CD4-positive, alpha-beta T cell treated with Interleukin-17A for 4 hours (primary cell): ENCODE measurements at places on chromosomes 3 and 15.

DNA sequence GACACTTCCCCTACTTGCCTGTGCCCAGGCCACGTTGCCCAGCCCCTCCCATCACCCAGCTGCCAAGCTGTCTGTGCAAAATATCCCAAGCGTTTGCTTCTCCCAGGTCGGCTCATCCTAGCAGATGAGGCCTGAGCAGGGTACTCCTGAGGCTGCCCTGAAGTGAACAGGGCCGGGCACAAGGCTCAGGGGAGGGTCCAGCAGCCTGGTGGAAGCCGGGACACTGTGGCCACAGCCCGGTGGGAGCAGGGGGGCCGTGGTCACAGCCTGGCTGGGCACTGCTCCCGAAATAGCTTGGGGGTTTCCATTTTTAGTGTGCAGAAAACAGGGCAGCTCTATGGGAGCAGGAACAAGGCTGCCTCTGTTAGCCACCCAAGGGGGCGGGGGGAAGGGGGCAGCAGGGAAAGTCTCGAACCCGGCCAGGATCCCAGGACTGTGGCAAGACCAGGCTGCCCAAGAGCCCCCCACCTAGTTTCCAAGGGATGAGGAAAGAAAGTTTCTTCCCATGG is 3.4 kb downstream of the PLXNB1 start:
- DNase-seq, result no peak

DNA sequence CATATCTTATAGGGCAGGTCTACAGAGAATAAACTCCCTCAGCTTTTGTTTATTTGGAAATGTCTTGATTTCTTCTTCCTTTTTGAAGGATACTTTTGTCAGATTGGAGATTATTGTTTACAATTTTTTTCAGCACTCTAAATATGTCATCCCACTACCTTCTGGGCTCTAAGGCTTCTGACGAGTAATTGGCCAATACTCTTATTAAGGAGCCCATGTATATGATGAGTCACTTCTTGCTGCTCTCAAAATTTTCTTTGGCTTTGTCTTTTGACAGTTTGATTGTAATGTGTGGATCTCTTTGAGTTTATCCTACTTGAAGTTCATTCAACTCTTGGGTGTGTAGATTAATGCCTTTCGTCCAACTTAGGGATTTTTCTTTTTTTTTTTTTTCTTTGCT is 28.9 kb upstream of the CD200R1L start:
- DNase-seq, result no peak

DNA sequence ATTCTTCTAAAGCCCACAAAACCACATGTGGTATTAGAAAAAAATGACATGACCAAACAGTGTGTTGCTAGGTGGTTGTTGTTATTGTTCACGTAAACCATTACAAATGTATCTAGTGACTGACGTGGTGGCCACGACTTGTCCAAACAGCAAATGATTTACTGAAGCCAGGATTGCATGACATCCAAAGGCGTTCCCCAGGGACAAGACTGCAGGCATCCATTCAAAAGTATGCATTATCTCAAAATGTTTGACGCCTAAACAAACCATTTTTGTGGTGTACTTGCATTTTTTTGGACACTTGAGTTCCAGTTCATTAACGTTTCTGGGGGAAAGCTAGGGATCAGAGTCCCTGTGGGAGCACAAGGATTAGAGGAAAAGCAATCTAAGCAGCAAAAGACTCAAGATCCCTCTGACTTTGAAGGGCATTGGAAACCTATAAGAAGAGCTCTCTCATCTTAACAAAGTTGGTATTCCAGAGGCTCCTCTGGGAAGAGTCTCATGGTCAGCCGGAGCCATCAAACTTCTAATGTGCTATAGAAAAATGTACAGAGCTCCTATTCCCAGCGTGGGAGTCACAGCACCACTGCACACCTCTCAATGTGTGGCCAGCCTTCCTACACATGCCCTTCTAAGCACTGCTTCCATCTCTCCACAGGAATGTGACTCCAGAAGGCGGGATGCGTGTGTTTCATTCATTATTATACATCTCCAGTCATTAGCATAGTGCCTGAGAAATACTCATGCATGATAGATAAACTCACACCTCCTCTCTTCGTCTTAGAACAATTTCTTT is 62.9 kb downstream of the FBN1 start:
- DNase-seq, result no peak

DNA sequence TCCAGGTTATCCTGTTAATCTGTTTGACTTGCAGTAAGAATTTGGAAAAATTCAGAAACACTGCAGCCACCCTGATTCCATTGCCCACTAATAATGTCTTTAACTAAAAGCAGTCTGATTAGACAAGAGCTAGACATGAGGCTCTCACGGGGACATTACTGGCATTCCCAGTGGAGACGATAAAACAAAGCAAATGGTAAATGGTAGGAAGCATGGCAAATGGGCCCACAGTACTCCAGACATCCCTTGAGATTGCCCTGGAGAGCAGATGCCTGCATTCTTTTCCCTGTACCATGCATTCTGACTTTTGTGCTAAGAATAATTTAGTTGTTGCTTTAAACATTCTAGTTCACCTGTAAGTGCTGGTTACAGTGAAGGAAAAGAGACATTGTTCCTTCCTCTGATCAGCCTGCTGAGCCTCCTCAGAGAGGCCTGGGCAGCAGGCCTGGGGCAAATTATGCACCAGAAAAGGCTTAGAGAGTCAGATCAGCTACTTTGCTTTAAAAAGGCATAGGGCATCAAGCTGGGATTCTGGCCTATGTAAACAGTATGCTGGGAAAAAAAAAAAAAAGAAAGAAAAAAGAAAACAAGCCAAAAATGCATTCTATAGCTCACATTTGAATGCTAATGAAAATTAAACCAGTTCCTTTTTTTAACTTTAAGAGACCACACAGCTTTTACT is 204.6 kb downstream of the GABRG3 start:
- DNase-seq, result no peak

GRCh38 chr3:45154641-45155147 is 8.5 kb upstream of the CDCP1 start:
- DNase-seq, result no peak

DNA sequence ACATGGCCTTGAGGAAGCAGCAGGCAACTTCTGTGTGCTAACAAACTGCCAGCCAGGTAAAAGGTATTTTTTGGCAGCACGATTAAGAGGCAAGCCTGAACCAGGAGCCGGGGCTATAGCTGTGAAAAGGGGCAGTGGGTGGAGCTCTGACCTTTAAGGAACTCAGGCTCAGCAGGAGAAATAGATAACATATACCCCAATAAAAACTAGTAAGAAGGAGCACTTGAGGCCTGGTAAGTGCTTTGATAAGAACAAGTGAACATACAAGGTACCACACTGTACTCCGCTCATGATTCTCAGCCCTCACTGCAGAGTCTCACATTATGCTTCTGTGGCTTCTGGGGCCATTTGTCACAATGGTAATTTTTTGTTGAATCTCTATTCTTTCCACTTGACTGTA is 5.4 kb downstream of the FYCO1 start:
- no peak for DNase-seq

GRCh38 chr3:43221076-43221475 is 65.3 kb upstream of the SNRK start:
- no peak for DNase-seq

DNA sequence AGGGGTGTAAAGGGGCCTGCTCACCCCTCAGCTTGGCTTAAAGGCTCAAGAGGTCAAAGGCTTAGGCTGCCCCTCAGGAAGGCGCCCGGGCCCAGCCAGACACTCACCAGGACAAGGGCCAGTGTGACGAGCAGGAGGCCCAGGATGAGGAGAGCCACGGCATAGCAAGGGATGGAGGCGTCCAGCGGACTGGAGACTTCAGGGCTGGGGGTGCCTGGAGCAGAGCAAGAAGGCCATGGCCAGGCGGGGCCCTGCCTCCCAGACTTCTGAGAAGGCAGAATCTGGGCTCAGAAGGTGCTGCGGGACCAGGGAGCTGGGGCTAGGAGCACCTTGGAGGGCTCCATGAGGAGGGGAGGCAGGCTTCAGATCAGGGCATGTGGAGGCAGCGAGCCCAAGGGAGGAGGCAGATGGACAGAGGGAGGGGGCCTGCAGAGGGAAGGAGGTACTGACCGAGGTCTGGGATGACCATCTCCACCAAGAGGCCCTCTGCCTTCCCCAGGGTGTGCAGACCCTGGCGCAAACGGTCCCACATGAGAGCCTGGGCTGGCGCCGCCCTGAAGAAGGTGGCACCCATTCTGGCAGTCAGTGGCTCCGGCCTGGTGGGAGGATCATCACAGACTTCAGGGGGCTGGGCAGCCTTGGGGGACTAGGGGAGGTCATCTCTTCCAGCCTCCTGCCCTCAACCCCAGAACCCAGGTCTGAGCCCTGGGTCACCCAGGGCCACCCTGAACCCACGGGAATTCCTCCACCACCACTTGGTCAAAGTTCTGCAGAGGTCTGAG is 24.5 kb downstream of the C15orf39 start:
- DNase-seq, result no peak

GRCh38 chr3:115548611-115549010 is 74.7 kb upstream of the GAP43 start:
- DNase-seq, result no peak

GRCh38 chr15:25933456-25934158 is 70.5 kb upstream of the ATP10A start:
- DNase-seq, result peak; percentile 79

DNA sequence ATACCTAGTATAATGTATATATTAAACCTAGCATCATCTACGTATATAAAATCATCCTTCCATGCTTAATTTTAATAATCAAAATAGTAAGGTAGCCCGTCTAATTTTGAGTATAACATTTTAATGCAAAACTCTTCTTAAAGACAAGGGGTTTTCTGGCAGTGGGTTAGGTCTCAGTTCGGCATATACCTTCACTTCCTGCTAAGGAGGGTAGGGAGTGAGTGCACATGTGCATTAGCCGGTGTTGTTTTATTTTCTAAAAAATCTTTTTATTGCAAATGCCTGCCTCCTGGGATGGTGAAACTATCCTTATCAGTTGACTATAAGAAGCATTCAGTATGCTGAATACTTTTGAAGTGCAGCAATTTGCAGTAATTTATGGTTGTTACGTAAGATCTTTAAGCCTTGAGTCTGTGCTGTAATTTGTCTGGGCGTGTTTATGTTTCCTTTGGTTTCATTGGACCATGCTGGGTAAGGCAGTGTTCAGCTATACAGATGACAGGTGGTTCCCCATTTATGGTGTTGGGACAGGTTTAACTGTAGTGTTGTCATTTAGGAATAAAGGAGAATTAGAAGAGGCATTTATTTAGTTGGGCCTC is 11.7 kb downstream of the ARHGEF26 start:
- DNase-seq, result no peak

DNA sequence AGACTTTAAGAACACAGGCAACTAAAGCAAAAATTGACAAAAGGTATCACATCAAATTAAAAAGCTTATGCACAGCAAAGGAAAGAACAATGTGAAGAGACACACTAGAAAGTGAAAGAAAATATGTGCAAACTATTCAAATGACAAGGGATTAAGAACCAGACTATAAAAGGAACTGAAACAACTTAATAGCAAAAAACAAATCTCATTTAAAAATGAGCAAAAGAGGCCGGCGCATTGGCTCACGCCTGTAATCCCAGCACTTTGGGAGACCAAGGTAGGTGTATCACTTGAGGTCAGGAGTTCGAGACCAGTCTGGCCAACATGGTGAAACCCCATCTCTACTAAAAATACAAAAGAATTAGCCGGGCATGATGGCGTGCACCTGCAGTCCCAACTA is 14.4 kb downstream of the NGLY1 start:
- DNase-seq, result no peak

GRCh38 chr3:152156880-152157279 is 111.8 kb upstream of the MBNL1 start:
- no peak for DNase-seq

DNA sequence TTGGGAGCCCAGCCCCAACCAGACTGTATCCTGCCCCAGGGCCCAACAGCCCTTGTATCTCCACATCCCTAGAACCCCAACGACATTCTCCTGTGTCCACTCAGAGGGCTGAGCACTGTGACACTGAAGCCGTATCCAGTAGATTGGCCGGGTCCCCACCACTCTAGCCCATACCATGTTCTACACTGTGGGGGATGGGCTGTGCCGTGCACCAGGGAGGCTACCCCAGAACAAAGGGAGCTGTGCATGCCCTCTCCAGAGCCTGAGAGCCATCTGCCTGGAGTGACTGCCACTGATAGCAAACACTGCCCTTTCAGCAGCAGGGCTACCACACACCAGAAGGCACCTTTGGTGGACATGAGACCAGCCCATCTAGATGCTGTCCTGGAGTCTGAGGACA is 37.1 kb upstream of the CP start:
- no peak for DNase-seq

DNA sequence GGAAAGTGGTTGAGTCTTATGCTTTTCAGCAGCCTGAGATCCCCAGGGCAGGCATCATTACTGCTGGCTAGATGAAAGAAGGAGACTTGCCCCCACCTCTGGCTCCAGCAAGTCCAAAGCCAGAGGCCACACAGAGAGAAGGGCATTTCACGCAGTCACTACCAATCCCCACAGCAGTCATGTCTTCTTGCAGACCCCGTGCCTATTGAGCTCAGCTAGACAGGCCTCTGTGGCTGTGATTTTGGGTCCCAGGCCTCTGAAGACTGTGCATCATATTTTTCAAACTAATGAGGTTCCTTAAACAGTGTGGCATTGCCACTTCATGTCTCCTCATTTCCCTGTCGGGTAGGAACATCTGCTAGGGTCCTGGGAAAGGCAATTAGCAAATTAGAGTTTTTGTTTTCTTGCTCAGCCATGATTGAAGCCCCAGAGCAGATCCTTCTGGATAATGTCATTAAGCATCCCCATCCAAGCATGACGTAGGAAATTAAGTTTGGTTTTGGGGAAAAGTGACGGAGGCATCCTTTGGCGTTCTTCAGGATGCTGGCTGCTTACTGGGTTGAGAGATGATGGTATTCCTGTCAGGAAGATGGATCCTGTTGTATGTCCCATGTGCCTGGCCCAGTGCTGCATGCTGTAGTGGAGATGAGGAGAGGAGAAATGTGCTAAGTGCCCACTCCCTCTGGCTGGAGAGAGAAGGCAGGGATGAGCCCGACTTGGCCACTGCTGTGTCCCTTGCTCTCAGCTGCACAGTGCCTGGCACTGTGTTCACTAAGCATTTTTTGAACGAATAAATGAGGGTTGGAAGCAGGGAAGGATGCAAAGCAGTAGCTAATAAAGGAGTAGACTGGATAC is 7.0 kb downstream of the SPSB4 start:
- DNase-seq, result no peak

GRCh38 chr3:4900298-4900697 is 78.9 kb upstream of the BHLHE40 start:
- DNase-seq, result no peak

DNA sequence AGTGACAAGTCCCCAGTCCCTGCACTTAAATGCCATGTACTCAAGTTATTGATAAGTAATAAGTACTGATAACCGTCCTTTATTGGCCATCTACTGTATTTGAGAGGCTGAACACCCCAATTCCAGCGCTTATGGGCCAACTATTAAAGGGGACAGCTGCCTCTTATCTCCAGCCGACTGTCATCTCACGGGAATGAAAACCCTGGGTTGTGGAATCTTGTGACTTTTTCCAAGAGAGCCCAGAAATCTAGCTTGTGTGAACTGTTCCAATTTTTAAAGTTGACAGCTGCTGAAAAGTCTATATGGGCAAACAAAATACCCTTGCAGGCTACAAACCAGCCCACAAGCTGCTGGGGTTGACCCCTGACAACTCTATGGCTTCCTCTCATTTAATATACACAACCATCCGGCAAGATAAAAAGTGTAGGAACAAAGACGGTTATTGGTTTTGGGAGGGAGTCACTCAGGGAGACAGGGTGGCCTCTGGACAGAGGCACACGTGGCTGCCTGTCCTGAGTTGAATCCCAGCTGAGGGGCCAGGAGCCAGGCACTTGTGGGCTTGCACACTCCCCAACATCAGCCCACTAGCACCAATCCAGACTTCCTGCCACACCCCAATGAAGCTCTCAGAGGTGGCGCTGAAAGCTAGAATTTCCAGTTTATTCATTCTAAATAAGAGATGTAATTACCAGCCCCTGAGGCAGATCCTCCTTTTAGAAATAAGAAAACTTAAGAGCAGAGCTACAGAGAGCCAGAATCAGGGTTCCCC is 16.2 kb downstream of the SPSB4 start:
- DNase-seq, result no peak
